NCI-H446 (cell line): ENCODE measurements at places on chromosomes 4 and X.

DNA sequence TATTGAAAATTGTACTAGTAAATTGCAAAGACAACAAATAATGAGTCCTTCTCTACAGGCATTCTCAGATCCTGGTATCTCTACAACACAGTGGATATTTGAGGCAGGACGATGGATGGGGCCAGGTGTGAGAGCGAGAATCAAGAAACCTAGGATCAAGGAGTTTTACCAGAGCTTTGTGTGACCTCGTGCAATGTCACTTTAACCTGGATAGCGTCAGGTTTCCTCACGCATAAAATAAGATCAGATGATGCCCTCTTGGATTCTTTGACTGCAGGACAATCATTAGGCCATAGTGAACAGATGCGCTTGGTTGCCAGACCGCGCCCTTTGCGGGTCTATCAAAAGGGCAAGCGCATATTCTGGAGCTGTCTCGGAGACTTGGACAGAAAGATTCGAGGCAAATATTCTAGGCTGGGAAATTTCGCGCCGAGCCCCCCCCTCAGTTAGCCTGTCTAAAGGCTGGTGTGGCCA lies 66.6 kb downstream of the FBXO8 start:
- DNase-seq: no peak

DNA sequence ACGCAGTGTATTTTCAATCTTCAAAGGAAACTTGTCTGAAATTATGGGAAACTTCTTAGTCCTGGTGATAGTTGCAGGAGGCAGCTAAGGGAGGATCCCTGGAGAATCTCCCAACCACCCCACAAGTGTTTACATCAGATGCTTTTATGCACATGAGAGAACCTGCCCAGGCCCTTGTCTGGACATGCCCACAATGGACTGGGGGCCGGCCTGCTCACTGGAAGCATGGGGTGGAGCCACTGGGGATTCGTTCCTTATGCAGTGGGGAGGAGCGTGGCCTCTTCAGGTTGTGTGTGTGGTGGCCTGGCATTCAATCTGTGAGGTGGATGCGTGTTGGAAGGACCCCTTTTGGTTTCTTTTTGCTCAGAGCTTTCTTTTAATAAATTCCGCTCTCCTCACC lies 398.7 kb upstream of the PPP1R2C start:
- no peak for DNase-seq

DNA sequence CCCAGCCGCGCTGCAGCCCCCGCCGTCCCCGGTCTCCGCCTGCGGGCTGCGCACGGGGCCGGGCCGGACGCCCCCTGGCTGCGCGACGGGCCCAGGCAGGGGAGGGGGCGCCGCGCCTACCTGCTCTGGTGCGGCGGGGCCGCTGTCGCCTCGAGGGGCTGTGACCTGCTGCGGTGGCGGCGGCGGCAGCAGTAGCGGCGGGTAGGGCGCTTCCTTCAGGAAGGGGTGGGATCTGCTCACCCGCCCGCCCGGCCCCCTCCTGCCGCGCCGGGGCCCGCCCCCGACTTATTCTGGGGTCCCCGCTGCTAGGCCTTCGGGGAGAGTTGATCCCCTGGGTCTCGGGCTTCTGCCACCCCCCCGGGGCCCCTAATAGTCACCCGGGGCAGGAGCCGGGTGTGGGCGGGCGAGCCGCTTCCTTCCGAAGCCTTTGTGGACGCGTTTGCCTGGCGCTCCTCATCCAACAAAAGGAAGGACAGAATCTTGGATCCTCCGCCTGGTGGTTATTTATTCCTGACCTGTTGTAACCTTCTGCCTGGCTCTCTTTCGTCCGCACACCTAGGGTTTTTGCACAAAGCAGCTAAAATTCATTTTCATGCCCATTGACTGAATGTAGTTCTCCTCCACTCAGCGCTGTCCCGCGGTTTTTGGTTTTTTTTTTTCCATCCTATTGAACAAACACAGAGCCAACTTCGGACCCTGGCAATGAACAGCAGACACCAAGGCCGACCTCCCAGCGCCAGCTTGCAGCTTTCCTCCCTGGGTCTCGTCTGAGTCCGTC lies at the start of gene TMEM150C:
Gene TMEM150C (minus strand): TSS at position 203 of the 778 bp plus-strand sequence. CDS start 57,331 bp downstream, outside the sequence.
- DNase-seq: no peak

- no peak for DNase-seq
These were observed 176.3 kb upstream of the SLIT2 start for GRCh38 chr4:20075248-20075871.

DNA sequence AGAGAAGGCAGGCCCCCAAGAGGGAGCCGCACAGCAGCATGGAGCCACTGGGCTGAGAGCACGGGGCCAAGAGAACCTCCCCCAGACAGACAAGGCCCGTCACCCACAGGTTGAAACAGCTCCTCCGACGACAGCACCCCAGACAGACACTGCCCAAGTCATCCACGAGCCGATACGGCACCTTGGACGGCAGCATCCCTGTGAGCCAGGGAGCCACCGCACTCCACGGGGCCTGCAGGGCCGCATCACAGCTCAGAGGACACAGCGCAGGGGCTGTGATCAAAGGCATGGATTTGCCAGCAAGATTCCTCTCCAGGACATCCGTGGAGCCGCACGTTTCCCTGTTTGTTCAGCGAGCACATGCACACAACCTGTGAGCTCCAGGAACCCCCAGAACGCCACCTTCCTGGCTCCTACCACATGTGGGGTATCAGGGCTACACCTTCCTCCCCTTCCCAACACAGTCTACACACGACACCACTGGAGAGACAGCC lies 3.9 kb downstream of the CTBP1 start:
- no peak for DNase-seq

- peak; percentile 47 for DNase-seq
These were observed at the start of gene GLRA3 for GRCh38 chr4:174828845-174829701. GLRA3 (minus strand) TSS chr4:174829247; CDS start chr4:174828811, 436 bp downstream.
